AG20443 (cell line): ENCODE measurements at places on chromosomes 6 and 20.

DNA sequence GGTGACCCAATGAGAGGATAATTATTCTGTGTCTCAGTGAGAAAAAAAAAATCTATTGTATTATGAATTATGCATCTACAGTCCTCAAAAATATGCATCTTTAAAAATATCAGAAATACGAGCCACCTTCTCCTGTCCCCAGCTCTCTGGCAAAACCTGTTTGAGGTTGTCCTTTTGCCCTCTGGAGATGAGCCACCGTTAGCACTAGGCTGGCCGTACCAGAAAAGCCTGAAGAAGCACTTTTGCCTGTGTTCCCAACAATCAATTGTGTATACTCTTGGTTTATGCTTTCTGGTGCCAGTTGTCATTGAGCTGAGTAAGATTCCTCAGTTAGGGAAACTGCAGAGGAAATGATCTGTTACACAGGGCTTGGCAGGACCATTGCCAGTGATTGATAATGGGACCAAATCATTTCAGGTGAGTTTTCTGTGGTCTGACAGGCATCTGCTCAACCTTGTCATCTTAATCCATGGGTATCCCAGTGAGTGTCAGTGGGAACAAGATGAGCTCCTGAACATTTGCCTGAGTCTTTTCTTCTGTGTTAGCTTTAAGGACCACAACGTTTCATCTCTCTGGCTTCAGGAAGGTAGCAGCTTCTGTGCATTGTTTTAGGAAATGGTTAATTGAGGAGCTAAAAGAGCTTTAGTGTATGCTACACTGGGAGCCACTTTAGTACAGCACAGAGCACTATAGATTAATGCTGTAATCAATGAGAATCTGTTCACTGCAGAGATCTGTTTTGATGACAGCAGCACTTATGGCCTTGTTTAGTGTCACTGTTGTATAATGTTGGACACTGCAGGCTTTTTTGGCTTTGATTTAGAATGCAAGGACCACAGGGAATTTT is 330.1 kb downstream of the RIMS1 start:
- DNase-seq, result no peak

- DNase-seq, result no peak
These were observed 133.7 kb downstream of the ERMARD start for GRCh38 chr6:169885131-169885530.

DNA sequence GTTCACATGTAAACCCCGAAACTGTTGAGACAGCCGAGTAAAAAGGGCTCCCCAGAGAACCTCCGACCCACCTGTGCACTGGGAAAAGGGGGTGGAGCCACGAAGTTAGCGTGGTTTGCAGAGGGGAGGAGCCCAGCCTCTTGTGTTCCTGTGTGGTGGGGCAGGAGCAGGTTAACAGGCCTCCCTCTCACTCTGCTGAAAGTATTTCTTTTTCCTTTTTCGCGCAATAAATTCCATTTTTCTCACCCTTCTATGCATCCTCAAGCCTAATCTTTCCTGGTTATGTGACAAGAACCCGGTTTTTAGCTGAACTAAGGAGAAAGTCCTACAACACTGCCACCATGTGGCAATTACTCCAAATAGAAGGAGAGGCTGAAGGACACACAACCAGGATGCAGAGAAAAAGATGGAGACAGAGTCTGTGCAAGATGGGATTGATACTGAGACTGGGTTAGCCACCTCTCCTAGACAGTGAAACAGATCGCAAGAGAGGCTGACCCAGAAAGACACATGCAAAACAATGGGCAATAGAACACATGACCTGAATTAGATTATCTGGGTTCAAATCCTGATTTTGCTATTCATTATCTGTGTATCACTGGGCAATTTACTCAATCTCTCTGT is 168.7 kb upstream of the PRSS16 start:
- peak; percentile 57 for DNase-seq

GRCh38 chr20:21570285-21570992 is 56.6 kb upstream of the NKX2-2 start:
- DNase-seq, result no peak

GRCh38 chr20:63163596-63164483 is 52.1 kb downstream of the YTHDF1 start:
- no peak for DNase-seq

DNA sequence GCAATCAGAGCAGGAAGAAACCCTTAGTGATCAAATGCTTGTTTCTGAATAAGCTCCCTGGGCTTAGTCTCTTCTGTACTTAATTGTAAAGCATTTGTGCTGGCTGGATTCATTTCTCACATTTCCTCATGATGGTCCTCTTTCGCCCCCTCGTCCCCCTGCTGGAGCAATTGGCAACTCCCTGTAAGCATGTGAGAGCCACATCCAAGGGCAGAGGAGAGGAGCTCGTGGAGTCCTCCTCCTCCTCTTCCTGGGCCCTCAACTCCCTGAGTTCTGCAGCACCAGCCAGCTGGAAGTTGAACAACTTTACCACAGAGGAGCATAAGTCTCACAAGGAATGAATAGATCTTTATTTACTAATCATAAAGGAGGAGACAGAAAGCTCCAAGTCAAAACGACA is 12.6 kb downstream of the ANKEF1 start:
- DNase-seq, result peak; percentile 11

GRCh38 chr20:14956538-14956937 is 619.1 kb upstream of the FLRT3 start:
- DNase-seq, result no peak

- DNase-seq, result peak; percentile 21
These were observed 697.2 kb upstream of the CITED2 start for GRCh38 chr6:140071601-140072062.

DNA sequence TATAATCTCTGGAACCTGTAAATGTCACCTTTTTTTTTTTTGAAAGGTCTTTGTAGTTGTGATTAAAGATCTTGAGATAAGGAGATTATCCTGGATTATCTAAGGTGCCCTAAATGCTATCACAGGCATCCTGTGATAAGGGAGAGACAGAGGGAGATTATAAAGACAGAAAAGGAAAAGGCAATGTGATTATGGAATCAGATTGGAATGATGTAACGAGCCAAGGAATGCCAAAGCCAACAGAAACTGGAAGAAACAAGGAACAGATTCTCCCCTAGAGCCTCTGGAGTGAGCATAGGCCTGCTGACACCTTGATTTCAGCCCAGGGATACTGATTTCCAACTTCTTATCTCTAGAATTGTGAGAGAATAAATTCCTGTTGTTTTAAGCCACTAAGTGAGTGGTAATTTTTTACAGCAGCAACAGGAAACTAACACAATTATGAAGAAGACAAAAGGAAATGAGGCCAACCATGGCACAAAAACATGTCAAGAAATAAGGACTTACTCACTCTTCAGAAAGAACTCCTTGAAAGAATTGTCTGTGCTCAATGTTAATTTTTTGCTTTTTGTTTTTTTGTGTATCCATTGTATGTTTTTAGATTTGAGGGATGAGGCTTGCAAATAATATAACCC is 82.7 kb downstream of the CFAP61 start:
- no peak for DNase-seq

GRCh38 chr20:49384437-49385434 is 97.7 kb downstream of the KCNB1 start:
- DNase-seq, result peak; percentile 68

DNA sequence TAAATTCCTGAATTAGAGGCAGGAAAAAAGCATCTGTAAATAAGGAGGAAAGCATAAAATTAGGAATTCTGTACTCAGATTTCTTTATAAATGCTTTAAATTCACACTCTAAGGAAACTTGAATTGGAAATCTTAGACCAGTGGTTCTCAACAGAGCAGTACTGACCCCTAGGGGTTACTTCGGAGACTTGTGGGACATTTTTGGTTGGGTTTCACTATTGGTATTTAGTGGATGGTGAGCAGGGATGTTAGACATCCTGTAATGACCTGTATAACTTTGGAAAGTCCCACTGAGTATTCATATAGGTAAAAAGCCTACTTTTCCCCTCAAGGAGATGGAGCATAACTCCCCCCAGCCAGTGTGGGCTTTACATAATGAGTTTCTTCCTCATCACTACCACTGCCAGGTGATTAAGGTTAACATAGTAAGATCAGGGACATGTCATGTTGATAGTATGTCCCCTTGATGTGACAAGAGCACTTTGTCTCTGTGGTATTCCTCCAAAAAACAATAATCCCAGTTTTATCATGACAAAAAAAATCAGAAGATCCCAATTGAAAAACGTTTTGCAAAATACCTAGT is 31.0 kb downstream of the GLO1 start:
- DNase-seq, result peak; percentile 80

DNA sequence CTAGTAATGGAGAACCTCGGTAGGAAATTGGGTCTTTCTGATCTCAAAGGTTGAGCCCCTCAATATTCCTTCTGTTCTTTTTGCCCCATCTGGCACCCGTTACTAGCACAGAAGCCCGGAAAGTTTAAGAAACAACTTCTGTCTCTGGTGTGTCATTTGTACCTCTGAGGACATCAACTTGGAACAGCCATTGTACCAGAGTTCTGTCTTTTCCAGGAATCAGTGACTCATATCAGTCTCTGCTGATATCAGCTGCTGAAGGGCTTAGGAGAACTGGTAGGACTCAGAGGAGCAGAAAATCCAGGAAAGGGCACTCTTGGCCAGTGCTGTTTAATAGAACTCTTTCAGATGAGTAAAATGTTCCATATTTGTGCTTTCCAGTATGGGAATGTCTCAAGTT is 78.3 kb upstream of the CHD6 start:
- DNase-seq, result no peak

- DNase-seq, result peak; percentile 44
These were observed 76.5 kb downstream of the ADGRG6 start for GRCh38 chr6:142378138-142378875.

GRCh38 chr6:42961020-42961470 is 491 bp downstream of the GNMT start:
- peak; percentile 6 for DNase-seq

DNA sequence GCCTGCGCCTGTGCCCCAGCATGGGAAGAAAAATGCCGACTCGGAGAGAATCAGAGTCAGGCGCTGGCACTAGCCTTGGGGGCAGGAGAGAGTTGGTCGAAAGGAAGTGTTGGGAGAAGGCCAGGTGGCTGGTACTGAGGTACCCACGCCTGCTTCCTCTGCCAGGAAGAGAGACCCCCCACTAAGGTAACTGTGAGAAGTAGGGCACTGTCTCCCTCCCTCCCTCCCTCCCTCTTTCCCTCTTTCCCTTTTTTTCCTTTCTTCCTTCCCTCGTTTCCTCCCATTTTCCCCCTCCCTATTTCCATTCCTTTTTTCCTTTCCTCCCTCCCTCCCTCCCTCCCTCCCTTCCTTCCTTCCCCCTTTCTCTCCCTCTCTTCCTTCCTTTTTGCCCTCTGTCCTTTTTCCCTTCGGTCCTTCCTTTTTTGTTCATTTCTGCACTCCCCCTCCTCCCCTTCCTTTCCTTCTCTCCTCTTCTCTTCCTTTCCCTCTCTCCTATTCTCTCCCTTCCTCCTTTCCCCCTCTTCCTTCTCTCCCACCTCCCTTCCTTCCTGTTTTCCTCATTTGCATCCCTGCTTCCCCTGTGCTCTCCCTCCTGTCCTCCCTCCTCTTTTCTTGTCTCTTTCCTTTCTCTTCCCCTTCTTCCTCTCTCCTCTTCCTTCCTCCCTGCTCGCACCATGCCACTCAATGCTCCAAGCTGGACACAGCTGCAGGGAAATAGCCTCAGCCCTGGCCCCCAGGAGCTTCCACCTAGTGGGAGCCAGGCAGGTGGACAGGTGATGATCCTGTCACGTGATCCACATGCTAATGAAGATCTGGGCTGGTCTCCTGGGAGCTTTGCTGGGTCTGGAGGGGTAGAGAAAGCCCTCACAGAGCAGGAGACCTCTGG is 148.0 kb downstream of the DHX35 start:
- no peak for DNase-seq

GRCh38 chr6:17418281-17419188 is 25.1 kb downstream of the CAP2 start:
- DNase-seq, result peak; percentile 62

- peak; percentile 40 for DNase-seq
These were observed 11.8 kb downstream of the NINL start for GRCh38 chr20:25573288-25574251.

DNA sequence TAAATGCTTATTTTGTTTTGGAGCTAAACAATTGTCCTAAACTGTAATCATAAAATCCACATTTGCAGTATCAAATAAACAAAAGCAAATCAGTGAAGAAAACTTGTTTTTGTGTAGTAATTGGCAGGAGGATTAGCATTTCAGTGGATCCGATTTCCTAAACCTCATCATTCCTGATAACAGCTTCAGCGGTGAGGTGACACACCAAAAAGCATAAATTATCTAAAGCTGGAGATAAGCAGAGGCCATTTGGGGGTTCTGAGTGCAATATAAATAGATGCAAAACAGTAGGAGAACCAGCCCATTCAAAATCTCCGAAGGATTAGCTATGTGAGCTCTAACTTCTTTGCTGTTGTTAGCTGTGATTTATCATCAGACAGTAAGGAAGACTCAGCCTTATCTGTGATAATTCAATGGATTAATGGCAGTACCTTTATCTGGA is 235.8 kb downstream of the EPHA7 start:
- DNase-seq, result no peak

DNA sequence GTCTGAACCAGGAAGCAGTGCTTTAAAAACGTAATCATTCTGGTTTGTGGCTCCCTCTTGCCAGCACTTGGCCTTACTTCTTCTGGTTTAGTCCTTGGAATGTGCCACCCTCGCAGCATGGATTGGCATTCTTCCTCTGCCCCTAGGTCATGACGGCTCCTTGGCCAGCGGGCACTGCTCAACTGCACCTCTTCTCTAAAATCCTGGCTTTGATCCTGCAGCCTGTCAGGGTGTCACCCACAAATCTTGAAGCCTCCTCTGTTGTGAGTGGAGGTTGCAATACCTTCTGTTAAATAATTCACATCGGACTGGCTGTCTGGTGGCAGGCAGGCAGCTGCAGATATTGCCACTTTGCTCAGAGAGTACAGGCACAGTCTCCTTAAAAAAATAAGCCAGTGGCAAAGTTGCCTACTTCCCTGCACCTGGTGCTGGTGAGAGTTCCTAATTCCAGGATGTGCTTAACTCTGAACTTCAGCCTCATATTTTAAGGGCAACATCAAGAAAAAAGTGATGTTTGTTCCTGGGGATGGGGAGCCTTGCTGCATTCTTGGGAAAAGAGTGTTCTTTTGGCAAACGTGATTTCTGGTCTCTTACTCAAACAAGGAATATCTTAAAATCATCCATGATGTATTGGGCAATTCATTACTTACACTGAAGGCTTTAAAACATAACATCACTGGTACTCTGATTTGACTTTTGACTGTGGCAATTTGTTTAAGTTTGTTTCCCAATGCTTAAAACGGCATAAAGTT is 179.8 kb downstream of the FOXA2 start:
- no peak for DNase-seq

GRCh38 chr20:16290358-16290757 is 282.9 kb downstream of the KIF16B start:
- no peak for DNase-seq

DNA sequence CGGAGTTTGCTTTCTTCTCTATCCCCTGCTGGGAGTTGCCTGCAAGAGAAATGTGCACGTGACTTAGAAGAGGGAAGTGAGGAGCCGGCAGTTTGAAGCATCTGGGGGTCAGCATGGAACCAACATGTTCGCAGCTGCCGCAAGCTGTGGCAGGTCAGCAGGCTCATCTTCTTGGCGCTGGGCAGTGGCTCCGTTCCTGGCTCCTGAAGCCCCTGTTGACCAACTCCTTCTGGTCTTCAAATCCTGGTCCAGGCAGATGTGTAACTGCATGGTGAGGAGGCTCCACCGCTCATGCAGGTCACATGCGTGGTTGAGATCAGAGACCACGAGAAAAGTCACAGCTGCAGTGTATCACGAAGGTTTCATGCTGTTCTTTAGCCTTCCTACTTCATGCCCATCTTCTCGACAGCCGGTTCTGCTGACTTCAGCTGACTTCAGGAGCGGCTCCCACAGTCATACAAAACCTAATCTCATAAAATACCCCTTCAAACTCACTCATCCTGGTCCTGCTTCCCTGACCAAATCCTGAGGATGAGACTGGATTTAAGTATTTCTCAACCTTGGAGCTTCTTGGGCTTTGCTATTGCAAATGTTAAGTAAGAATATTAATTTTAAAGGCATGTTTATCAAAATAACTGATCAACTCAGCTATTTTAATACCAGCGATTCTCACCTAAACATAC is 44.9 kb upstream of the BCAS1 start:
- peak; percentile 28 for DNase-seq
